ENCODE measurements at places on chromosomes 16 and 17.

GRCh38 chr17:62611728-62612127 lies 15.7 kb upstream of the MRC2 start:
- DNase-seq: no peak

DNA sequence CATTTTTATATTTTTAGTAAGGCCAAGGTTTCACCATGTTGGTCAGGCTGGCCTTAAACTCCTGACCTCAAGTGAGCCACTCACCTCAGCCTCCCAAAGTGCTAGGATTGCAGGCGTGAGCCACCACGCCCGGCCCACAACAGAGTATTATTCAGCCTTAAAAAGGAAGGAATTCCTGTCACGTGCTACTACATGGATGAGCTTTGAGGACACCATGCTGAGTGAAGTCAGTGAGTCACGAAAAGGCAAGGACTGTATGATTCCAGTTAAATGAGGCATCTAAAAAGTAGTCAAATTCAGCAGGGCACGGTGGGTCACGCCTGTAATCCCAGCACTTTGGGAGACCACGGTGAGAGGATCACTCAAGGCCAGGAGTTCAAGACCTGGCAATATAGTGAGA lies 9.7 kb downstream of the CSF3 start:
- DNase-seq: no peak

- no peak for DNase-seq
These were observed 76.7 kb upstream of the DOC2B start for GRCh38 chr17:258045-258734.

GRCh38 chr16:26733710-26734109 lies 333.0 kb upstream of the C16orf82 start:
- DNase-seq: no peak

GRCh38 chr17:39995438-39995837 lies 14.8 kb downstream of the PSMD3 start:
- no peak for DNase-seq

GRCh38 chr16:50268352-50268751 lies 2.0 kb downstream of the ADCY7 start:
- no peak for DNase-seq

DNA sequence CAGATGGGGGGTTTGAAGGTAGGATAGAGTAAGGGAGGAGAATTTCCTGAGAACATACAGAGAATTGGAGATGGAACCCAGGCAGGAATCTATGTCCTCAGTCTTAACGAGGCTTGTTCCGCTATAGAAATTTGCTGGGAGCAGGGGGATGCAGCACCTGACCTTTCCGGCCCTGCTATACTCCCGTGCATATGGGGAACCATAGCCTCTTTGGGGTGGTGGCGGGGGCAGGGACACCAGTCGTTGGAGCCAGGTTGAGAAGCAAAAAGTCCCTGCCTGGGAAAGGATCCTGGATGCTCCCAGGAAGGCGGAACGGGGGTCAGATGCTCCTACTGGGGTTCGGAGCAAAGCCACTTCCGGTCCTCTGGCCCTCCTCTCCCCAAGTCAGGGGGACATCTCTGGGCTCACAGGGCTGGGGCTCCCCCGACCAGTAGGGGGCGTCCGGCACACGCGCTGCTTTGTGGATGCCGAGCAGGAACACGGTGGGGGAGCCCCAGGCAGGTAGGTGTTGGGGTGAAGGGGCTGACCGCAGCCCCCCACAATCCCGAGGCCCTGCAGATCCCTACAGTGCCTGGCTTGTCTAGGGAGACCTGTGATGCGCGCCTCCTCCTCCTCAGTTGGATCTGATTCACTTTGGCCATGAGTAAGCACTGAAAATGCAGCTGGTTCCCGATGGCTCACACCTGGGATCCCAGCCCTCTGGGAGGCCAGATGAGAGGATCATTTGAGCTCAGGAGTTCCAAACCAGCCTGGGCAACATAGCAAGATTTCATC lies 15.5 kb upstream of the TFAP4 start:
- DNase-seq: peak; percentile 93

DNA sequence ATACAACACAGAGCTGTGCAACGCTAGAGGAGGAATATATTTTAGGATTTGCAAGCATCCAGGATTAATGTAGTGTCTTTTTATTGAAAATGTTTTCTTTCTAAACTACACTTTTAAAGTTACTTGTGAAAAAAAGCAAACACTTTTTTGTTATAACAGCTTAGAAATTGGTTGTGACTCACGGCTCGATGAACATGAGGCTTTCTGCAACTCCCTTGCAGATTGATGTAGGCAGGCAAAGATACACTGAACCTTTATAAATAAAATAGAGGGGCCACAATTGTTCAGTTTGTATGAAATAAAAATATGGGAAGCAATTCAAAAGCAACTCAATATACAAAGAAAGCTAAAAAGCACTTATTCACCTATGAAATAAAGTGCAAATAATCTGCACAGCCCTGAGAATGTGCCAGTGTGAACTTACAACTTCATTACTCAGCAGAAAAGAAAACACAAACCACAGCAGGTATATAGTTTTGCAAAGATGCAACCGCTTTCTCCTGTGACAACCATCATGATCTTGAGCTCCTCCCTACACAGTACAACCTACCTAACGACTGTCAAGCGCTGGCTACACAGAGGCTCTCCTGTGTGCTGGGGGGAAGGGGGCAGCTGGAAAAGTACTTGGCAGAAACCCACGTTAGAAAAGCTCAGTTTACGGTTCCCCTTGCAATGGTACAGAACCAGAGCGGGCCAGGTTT lies 948 bp downstream of the LUC7L start:
- no peak for DNase-seq

DNA sequence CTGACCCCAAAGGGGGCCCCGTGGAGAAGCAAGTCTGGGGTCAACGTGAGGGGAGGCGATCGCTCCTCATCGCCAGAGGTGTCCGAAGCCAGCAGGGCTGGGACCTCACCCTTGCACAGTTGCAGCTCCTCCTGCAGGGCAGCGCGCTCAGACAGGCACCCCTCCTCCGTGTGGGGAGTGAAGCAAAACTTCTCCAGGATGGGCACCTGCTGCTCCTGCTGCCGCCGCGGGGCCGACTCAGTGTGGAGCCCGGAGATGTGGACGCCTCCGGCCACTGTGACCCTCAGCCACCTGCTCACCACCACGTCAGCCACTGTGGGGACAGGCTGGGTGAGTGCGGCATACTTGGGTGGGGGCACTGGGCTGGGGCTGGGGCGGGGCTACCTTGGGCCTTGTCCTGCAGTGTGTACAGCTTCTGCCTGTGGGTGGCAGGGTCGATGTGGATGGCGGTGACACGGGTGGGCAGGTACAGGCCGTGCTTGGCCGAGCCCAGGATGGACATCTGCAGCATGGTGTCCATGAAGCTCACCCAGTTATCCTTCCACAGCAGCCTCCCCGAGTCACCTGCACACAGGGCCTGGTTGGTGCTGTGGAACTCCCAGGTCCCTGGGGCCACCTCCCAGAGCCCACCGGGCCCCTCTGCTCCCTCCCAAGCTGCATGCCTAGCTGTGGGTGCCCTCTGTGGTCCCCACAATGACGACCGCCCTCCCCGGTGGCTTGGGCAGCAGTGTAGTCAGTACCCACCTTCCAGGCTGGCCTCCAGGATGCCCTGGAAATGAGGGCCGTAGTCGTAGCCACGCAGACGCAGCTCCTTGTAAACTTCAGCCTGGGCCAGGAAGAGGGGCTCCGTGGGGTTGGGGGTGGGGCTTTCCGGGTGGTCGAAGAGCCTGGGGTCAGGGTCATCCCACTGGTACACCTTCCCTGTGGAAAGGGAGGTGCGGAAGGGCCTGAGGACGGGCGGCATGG lies 10.8 kb downstream of the FASN start:
- no peak for DNase-seq
